ENCODE measurements at places on chromosomes 5 and 9.
A peak's percentile ranks its signal among the peaks of the same experiment; 100 is the strongest.

GRCh38 chr5:167030500-167031120 is 1260.8 kb upstream of the WWC1 start:
- peak; percentile 37 for DNase-seq

GRCh38 chr5:32708949-32709348 is 2.2 kb upstream of the NPR3 start:
- DNase-seq, result no peak

DNA sequence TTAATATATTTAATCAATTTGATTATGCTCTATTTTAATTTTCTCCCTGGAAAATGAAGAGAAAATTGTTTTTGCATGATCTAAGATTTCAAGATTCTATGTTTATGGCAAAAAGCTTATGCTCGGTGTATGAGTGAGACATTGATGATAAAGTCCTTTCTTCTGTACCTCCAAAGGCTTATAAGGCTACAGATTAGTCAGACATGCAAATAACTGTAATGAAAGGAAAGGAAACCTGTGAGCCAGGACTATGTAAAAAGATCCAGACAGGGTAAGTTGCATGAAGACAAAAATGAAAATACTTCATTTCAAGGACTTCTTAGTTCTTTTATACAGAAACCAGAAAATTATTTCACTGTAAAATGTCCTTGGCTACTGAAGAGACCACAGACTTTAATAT is 52.2 kb upstream of the EDIL3 start:
- no peak for DNase-seq

- DNase-seq, result no peak
Measured at GRCh38 chr5:107469485-107470294, 201.0 kb downstream of the EFNA5 start.

- DNase-seq, result no peak
Measured at GRCh38 chr9:27564670-27565069, 8.6 kb downstream of the C9orf72 start.

Data from NAMALWA (cell line).